ENCODE measurements at places on chromosomes 7 and 10.

- peak; percentile 49 for DNase-seq
These were observed 228.1 kb upstream of the PFKP start for GRCh38 chr10:2839081-2839725.

DNA sequence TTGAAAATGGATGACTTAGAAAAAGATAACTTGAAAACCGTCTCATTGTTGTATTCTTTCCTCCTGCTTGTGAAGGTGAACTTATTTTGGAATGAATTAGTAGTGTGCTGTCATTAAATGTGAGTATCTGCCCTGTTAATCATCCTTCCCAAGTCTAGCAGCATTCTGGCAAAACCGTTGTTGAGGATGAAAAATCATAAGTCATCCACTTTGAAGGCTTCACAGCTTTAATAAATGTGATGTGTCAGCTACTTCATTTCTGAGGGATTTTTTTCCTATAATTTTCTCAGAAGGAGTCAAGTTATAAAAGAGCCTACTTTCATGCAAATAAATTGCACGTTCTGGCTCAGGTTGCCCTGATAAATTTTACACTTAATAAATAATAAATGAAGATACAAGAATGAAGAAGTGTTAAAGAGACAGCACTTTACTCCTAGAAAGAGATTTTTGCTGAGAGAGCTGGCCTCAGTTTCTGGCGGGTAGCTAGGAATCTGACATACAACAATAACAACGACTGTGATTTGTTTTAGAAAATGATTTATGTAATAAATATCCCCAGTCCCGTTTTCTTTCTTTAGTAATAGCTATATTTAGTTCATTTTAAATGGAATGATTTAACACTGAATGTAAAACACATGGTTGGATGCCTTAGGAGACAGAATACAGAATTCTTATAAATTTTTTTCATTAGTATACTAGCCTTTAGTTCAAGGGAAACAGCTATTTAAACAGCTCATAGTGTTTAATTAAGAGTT is 516.5 kb upstream of the KLF6 start:
- no peak for DNase-seq

GRCh38 chr7:128231677-128232076 is 9.4 kb upstream of the LEP start:
- DNase-seq: no peak

DNA sequence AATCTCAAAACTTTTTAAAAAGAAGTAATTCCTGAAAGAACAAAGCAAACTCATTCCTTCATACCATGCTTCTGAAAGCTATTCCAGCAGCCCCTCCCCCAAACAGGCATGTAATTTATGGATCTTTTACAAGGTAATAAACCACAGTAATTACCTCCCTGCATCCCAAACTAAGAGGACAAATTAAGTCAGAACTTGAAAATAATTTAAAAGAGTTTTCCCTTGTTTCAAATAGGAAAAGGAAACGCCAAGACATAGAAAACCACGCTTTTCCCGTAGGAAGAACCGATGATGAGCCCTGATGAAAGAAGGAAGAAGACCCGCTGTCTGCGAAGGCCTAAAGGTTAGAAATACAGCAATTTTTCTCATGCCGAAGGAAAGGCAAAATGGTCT is 8.9 kb downstream of the HOXA4 start:
- DNase-seq: no peak

DNA sequence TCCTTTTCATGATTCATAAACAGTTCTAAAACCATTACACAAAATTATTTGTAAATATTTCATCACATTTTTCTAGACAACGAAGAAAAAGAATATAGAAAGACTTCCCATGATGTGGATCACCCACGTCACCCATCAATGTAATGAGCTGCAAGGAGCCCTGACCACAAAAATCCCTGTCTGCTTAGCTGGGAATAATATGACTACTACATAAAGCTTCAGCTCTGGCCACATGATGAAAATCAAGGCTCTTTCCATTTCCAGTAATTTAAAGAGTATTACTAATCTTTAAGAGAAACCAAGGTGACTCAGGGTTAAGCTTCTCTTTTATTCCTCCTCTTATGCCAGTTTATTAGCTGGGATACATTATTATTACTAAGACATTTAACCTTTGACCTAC is 180.8 kb upstream of the CACNA2D1 start:
- no peak for DNase-seq
